ENCODE measurements at places on chromosomes 3 and 15.

- no peak for DNase-seq
These were observed 185.9 kb downstream of the MEX3B start for GRCh38 chr15:81859737-81860516.

DNA sequence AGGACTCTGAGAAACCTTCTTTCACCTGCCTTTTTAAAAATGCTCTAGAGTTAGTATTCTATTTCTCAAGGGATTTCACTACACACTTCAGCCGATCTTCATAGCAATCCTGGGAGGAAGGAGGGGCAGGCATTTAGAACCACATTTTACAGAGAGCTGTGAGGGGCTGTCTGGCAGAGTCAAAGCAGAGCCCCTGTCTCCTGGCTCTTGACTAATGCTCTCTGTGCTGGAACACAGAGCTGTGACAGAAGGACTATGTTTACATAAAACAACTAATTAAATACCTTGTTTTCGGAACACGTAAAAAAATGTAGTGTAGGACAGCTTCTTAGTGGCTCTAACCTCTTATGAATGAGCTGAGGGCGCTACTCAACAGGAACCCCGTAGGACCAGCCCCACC lies 7.6 kb upstream of the SPTBN5 start:
- no peak for DNase-seq

- DNase-seq, result no peak
These were observed 60.9 kb upstream of the ITGA11 start for GRCh38 chr15:68492855-68493254.

DNA sequence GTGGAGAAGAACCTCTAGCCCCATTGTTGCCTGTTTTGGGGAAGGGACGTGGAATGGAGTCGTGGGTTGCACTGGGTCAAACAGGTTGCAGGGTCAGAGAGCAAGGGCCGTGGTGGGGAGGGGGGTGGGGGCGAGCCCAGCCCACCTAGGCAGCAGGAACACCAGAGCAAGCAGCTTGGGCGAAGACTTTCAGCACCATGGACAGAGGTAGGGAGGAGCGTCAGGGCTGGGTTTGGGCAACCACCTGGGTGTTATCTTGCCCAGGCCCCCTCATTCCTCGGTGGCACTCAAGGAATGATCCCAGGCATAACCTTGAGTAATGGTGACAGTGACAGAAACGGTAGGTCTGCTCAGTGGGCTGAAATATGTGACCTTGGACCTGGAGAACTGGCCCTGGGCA lies 45.9 kb upstream of the TMEM115 start:
- DNase-seq, result peak; percentile 9

GRCh38 chr3:50806806-50807205 lies 132.1 kb downstream of the DOCK3 start:
- DNase-seq, result no peak

- DNase-seq, result no peak
These were observed 25.1 kb upstream of the ETV5 start for GRCh38 chr3:186133980-186134379.

DNA sequence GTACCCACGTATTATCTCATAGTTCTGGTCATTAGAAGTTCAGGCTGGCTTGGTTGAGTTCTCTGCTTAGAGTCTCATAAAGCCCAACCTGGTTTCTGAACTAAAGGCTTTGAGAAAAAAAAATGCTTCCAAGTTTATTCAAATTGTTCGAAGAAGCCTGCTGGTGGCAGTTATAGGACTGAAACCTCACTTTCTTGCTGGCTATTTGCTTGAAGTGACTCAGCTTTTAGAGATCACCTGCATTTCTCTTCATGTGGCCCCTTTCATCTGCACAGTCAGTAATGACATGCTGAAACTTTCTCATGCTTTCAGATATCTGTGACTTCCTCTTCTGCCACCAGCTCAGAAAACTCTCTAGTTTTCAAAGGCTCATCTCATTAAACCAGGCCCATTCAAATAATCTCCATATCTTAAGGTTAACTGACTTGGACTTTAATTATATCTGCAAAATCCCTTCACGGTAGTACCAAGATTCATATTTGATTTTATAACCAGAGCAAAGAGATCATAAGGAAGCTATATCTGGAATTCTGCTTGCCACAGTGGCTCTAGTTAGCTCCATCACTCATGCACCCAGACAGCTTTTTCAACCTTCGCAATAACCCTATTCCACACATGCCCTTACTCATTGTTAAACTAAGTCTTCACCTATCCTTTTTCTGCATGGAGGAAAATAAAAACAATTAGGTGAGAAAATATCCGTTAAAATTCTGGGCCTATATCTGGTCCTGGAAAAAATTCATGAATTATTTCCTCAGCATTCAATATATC lies 433.8 kb upstream of the CBLB start:
- DNase-seq, result peak; percentile 18

DNA sequence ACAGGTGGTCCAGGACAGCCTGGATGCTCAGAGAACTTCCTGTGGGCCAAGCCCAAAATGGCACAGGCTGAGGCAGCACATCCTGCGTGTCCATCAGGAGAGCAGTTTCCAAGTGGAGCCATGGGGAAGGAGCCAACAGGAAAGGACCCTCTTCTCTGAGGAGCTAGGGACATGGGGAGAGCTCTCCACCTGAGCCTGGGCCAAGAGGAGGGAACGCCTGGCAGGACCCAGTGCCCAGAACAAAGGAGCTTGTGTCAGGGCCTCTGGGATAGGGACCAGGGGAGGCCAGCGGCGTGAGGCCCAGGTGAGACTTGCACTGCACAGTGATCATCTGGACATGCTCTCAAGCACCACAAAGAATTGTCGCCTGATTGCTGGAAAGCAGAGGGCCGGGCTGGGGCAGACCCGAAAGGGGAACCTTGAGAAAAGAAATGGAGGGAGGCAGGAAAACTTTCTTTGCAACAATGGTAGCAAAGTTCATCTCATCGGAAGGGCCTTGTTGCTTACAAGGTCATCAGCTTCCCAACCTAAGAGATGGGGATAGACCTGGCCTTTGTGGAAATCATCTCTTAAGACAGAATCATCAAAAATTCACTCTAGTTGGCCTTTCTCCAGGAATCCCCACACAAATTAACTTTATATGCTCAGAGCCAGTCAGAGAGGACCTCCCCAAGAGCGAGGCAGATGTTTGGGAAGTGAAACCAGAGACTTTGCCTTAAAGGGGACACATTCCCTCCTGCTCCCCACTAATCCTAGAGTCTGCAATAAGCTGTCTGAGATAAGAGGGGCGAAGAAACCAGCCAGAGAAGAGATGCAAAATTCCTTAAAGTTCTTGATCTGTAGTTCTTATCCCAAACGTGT lies 47.7 kb upstream of the HES1 start:
- DNase-seq, result no peak

DNA sequence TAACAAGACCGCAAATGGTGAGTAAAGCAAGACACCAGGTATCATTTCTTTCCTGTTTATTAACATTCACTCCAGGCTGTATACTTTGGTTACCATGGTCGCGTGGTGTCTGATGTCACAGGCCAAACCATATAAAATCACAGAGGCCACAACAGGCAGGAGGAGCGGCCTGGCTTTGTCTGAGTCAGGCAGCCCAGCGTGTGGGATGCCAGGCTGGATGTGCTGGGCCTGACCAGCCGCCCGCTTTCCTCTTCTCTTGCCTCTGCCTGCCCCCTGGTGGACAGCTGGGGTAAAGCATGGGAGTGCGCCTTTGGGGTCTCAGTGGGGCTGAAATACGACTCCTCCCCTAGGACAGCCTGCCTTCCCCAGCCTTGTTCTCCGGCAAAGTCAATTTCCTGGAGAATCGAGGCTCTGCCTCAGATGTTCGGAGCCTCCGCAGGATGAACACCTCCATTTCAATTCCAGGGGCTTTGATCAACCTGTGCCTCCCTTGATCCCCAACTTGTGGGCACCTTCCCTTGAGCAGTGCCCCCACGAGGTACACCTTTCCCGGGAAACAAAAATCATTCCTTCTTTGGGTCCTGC lies 78.2 kb downstream of the CCNL1 start:
- DNase-seq, result peak; percentile 85
